ENCODE measurements at places on chromosomes 7 and 10. TPM values are rescaled to one million over a fixed set of nuclear protein-coding genes. Genes with fewer than 3 reads are reported as not detected.
A peak's percentile ranks its signal among the peaks of the same experiment; 100 is the strongest.

DNA sequence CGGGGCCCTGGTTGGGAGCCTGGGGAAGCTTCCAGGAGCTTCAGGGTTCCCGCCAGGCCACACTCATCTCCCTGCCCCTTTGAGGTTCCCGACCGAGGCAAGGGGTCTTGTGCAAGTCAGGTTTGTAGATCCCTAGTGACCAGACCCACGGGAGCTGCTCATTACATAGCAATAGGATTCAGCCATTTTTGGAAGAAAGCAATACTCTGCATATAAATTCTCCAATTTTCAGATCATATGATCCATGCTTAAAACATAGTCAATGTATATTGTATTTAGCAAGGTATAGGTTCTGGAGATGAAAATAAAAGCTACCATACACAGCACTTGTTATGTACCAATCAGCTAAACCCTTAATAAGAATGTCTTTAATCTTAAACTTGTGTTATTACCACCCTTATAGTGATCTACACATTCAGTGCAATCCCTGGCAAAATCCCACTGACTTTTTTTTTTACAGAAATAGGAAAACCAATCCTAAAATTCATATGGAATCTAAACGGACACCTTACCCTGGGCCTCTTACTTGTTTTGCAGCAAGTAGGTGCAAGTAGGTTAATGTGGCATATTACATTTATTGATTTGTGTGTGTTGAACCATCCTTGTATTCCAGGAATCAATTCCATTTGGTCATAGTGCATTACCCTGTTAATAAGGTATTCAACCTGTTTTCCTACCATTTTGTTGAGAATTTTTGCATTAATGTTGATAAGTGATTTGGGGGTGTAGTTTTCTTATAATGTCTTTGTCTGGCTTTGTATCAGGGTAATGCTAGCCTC lies 13.8 kb upstream of the FKBP9 start:
- DNase-seq, result no peak

DNA sequence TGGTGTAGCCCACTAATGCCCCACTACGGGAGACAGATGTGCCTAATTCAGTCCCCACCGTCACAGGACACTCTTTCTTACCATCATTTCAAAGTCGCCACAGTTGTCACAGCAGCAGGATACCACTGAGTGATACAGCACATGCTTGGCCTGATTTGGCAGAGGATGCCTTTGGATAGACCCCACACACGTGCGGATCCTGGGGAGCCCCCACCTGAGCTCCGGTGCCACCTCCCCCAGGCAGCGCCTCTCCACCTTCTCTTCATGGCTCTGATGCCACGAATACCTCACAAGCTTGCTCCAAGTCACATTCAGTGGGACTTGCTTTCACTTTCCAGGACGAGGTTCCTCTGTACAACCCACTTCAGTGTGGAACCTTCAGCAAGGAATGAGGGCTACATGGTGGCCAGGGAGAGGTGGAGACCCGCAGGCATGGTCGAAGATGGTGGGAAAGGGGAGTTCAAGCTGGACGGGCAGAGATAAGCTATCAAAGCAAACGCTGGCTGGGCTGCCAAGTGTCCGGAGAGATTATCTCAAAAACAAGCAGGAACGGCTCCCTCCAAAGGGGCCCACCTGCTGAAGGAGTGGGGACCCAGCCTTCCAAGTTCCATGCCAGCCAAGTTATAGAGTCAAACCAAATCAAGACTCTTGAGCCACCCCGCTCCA lies 107.4 kb downstream of the ZRANB1 start:
- no peak for DNase-seq

DNA sequence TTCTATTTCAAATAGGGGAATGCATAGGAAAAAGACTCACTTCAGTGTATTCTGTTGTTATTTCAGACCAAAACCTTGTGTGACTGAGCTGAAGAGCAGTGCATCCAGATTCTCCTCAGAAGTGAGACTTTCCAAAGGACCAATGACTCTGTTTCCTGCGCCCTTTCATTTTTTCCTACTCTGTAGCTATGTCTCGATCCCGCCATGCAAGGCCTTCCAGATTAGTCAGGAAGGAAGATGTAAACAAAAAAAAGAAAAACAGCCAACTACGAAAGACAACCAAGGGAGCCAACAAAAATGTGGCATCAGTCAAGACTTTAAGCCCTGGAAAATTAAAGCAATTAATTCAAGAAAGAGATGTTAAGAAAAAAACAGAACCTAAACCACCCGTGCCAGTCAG lies 12.0 kb downstream of the TET1 start:
- DNase-seq, result no peak

- DNase-seq, result no peak
These were observed 178.2 kb upstream of the RHEB start for GRCh38 chr7:151697942-151698341.

Gene TFPI2
- 41.5 TPM for total RNA-seq

DNA sequence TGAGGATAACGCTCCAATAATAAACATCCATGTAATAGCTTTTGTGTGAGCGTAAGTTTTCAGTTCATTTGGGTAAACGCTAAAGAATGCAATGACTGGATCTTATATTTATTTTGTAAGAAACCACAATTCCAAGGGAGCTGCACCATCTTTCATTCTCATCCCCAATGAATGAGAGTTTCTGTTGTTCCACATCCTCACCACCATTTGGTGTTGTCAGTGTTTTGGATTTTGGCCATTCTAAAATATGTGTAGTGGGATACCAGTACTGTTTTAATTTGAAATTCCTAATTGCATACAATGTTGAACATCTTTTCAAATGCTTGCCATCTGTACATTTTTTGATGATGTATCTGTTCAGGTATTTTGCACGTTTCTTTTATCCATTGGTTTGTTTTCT lies 50.9 kb upstream of the SEMA3D start:
- no peak for DNase-seq

Gene RSPH10B2
- not detected for total RNA-seq

DNA sequence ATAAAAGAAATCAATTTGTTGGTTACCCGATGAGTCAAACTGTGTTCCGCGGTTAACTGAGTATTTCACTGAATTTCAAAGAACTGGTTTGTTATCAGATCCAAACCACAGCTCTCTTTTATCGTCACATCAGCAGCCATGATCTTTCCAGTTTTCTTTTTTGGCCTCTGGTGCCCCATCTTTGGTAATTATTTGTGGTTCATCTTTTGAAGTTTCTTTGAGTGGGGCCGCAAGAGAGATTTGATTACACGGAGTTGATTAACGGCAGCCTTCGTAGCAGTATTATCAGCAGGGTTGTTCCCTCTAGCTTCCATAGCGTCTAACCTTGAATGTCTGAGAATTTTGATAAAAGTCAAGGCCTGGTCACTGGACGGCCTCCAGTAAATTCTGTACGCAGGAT lies 154.9 kb upstream of the TNRC18 start:
- no peak for DNase-seq

DNA sequence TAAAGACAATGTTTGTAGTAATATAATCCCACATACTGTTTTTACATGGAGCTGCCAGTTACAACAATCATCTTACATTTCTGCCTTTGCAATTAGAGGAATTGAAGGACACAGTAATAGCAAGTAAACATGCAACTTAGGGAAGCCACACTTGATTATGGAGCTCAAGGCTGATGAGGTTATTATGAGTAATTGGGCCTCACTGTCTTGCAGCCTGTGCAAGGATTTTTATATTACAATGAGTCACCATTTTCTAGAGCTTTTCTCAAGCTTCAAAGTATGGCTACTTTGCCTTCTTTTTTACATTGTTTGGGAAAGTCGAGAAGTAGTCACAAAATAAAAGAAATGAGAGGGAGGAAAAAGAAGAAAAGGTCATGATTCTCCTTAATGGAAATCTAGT lies 226.4 kb downstream of the KIAA1217 start:
- DNase-seq, result no peak

- no peak for DNase-seq
These were observed 229.5 kb downstream of the PARD3 start for GRCh38 chr10:34585422-34586112.

Gene HMX2
- not detected for total RNA-seq

GRCh38 chr10:53122281-53122680 lies 349.7 kb upstream of the MBL2 start:
- no peak for DNase-seq

Gene STK31
- total RNA-seq, result 2.6 TPM

Gene ZNF25
- 5.0 TPM for total RNA-seq

Gene TMEM196
- 0.17 TPM for total RNA-seq

- no peak for DNase-seq
These were observed 31.5 kb upstream of the TUBB8 start for GRCh38 chr10:80477-81105.

DNA sequence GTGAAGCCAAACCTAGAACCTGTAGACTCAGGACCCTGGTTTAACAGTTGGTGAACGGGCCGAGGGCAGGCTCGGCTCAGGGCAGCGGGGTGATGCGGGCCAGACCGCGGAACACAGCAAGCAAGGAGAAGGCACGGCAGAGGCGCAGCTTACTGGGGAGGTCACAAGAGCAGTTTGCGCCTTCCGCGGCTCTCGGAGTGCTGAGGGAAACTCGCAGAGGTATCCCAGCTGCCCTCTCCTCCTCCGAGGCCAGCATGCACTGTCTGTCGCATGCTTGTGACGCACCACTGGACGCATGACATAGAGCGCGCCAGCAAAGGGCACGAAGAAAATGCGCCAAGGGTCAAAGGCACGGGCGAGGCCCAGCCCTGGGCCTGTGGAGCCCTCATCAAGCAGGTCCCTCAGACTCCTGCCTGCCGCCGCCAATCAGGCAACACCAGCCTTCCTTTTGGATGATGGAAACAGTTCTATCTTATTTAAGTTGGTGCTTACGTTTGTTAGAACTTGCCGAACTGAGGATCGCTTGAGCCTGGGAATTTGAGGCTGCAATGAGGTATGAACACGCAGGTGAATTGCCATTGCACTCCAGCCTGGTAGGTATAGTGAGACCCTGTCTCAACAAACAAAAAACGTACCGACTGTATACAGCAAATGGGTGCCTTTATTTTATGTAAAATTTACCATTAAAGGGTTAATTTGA lies 574.3 kb upstream of the GHITM start:
- DNase-seq, result no peak

- DNase-seq, result no peak
These were observed 30.6 kb downstream of the APBB1IP start for GRCh38 chr10:26468700-26469099.

Gene IFIT1B
- total RNA-seq, result not detected

Gene NKX2-3
- 0.24 TPM for total RNA-seq

DNA sequence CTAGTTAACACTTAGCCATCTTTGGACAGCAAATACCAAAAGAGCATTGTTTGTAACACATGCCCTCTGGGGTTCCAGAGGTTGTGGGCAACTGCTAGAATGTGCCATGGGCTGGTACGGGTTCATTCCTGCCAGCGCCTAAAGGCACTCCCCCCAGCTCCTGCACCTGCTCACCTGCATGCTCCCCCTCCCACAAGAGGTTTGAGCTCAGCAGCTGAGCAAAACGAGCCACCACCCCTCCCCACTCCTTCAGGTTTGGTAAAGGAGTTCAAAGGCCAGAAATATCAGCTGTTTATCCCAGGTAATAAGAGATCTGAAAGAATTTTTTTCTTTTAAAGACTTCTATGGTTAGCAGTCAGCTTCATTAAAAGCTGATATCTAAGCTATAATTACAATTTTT lies 53.5 kb downstream of the HTR7 start:
- no peak for DNase-seq

DNA sequence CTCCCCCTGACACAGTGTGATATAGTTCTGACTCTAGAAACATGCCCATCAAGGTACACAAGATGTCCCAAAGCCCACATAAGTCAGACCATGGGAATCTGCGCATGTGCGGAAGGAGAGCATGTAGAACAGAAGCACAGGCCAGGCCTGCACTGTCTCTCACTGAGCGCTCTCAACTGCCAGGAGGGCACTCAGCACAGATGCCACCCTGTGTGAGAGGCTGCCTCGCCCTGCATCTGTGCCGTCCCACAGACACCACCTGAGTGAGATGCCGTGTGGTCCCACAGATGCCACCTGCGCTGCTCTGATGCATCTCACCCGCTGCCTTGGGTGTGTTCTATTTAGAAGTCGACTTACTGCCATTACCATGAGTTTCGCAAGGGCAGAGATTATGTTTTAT lies 98.4 kb downstream of the VOPP1 start:
- no peak for DNase-seq

- no peak for DNase-seq
These were observed 21.1 kb downstream of the CCDC126 start for GRCh38 chr7:23618241-23618640.

- DNase-seq, result peak; percentile 71
These were observed 58.0 kb upstream of the STRIP2 start for GRCh38 chr7:129376076-129376777.

GRCh38 chr7:128800567-128800966 lies 8.8 kb downstream of the CCDC136 start:
- DNase-seq, result no peak

DNA sequence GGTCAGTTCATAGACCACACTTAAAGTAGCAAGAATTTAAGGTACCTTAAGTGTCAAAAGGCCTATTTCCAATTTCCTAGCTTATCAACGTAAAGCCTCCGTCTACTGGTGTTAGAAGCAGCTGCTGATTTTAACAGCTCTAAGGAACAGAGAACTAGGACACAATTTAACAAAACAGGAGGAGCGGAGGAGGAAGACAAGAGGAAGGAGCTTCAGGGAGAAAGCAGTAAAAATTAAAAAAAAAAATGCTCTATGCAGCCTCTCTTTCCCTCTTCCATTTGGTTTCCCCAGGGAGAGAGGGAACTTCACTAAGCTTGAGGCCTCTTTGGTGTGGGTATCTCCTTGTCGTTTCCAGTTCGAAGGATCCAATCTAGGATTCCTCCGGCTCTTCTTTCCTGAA lies 22.7 kb downstream of the ARHGAP21 start:
- DNase-seq, result no peak

- DNase-seq, result peak; percentile 66
These were observed 56.2 kb upstream of the ABLIM1 start for GRCh38 chr10:114714281-114714741.

Gene PRTFDC1
- total RNA-seq, result 14.8 TPM

- DNase-seq, result no peak
These were observed 2.1 kb downstream of the ZNF394 start for GRCh38 chr7:99497766-99498545.

Gene SLC16A12
- 5.7 TPM for total RNA-seq

Gene INSYN2A
- total RNA-seq, result 0.97 TPM

DNA sequence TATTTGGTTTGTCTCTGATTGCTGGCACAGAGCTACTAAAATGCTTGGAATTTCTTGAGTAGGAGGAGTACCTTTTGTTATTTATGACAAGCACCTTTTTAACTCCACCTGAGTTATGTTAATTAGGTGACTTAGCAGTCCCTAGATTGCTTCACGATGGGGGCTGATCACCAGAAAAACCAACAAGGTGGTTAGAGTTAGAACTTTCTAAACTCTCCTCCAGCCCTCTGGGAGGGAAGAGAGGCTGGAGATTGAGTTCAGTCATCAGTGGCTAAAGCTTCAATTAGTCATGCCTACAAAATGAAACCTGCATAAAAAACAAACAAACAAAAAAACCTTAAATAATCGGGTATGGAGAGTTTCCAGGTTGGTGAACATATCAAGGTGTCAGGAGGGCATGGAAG lies 23.6 kb upstream of the ING3 start:
- DNase-seq, result no peak

- DNase-seq, result no peak
These were observed 34.4 kb downstream of the HECTD2 start for GRCh38 chr10:91444211-91445182.

Data from hepatocyte (in vitro differentiated cells).